ENCODE measurements at places on chromosomes 12 and 14.
A peak's percentile ranks its signal among the peaks of the same experiment; 100 is the strongest.

DNA sequence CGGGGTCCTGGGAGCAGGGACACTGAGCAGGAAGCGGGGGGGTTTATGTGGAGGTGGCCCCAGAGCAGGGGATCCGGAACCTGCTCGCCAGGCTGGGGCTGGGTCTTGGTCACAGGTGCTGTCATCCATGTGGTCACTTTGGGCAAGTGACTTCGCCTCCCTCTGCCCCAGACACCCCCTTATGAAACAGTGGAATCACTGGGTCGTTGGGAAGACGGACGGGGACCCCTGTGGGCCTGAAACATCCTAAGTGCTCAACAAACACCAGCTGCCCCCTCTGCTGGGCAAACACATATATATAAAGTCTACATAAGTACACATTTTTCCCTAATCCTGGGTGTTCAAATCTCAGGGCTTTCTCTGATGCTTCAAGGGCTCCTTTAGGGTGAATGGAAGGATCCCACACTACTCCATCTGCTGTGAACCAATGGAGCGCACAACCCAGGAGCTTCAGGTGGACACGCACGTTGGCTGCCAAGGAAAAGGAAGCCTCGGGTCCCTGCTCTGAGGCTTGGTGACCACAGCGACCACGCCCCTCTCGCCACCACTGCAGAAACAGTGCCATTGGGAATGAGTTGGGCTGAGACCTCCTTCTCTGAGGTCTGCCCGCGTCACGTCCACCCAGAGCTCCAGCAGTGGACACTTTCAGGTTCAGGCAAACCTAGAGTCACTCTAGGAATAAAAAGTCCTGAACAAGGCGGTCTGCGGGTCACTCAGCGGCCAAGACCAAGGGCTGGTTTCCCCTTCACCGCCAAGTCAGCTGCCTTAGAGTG is 54.6 kb downstream of the CDC42BPB start:
- DNase-seq, result no peak

- no peak for DNase-seq
Measured at GRCh38 chr12:2228535-2228934, 175.7 kb downstream of the CACNA1C start.

DNA sequence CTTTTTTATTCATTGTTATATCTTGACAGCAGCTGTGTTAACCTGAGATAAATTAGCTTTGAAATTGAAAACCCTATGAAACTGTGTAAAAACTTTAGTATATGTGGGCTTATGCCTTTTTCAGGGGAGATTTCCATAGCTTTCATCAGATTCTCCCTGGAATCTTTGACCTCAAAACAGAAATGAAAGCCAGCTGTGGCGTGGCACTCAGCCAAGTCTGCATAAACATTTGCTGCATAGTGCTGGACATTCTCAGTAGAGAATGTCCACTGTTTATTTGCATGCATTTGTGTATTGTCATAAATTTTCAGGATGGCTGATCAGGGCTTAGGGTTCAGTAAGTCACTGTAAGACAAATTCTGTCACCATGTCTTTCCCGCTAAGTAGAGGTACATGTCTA is 115.3 kb upstream of the NAP1L1 start:
- no peak for DNase-seq

DNA sequence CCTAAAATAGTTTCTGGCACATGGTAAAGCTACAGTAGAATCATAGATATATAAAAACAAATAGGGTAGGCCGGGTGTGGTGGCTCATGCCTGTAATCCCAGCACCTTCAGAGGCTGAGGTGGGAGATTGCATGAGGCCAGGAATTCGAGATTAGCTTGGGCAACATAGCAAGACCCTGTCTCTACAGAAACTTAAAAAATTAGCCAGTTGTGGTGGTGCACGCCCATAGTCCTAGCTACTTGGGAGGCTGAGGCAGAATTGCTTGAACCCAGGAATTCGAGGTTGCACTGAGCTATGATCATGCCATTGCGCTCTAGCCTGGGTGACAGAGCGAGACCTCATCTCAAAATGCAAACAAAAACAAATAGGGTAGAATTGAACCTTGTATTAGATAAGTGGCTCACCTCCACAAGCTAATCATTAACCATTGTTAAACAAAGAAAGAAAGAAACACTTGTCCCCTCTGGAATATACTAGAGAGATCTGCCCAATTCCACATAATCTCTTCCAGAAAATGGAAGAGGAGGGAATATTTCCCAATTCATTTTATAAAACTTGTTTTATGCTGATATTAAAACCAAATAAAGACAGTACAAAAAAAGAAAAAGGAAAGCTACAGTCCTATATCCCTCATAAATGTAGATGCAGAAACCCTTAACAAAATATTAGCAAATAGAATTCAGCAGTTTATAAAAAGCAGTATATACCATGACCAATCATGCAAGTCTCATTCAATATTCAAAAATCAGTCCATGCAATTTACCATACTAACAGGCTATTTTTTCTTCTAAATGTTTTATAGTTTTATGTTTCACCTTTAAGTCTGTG is 22.7 kb upstream of the DHRS2 start:
- no peak for DNase-seq

- no peak for DNase-seq
Measured at GRCh38 chr12:32926356-32926755, 29.8 kb upstream of the PKP2 start.

DNA sequence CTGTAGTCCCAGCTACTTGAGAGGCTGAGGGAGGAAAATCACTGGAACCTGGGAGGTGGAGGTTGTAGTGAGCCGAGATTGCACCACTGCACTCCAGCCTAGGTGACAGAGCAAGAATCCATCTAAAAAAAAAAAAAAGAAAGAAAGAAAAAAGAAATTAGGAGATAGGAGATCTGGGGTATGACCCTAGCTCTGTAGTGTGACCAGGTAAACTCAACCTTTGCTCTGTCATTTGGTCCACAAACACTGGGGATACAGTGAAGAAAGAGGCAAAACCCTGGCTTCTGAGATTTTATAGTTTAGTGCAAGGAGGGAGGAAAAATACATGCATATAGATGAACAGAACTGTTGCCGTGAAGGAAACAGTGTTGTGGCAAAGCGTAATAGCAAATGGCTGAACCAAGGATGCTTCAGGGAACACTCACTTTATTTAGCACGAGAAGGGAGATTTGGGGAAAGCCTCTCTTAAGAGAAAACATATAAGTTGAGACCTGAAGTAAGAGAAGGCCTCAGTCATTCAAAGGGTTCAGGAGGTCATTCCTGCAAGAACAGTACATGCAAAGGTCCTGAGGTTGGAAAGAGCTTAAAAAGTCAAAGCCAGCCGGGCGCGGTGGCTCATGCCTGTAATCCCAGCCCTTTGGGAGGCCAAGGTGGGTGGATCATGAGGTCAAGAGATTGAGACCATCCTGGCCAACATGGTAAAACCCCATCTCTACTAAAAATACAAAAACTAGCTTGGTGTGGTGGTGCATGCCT is 29.6 kb upstream of the ATXN2 start:
- DNase-seq, result no peak

DNA sequence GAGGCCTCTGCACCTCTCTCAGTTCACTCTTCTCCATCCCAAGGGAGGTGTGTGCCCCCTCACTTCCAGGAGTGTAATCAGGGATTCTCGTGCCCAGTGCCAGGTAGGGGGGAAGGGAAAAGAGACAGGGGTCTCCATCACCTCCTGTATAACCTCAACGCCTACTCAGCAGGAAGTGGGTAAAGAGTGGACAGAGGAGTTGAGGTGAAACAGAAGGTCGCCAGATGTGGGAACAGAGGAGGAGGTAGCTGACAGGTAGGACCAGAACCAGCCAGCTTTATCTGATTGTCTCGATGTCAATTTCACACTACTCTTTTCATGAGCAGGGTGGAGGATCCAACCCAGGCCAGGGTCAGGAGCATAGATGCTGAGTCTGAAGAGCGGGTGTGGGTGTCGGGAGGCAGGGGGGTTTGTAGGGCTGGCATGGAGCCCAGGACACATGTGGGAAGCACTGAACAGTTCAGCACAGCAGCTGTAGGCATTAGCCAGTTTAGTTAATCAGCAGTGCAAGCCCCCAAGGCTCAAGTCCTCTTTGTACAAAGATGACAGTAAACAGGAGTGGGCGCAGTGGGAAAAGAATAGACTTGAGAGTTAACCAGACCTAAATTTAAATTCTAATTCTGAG is 213.5 kb downstream of the PELI2 start:
- no peak for DNase-seq

- no peak for DNase-seq
Measured at GRCh38 chr12:52630599-52631200, 12.3 kb upstream of the KRT73 start.

DNA sequence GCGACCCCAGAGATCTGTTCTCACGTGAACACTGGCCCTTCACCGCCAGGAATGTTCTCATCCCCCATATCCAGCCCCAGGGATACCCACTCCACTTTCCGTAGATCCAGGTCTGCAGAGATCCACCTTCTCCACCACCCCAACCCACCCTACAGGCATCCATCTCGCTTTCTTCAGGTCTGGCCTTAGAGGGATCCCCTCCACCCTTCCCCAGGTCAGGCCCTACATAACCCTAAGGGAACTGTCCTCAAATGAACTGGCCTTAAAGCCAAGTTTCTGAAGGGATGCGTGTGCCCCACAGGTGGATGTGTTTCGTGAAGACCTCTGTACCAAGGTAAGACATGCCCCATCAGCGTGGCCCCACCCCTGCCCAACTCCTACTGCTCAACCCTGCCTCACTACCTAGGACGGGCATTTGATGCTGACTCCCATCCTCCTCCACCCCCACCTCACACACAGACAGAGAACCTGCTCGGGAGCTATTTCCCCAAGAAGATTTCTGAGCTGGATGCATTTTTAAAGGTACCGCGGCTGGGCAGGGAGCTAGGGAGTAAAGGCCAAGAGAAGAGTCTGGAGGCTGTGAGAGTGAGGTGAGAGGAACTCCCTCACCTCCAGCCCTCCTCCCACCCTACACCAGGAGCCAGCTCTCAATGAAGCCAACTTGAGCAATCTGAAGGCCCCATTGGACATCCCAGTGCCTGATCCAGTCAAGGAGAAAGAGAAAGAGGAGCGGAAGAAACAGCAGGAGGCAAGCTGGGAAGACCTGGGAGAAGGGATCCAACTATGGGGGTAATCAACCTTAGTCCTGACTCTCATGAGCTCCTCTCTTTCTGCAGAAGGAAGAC is 912 bp downstream of the PSME1 start:
- DNase-seq, result no peak

GRCh38 chr14:68331426-68331825 is 461.4 kb downstream of the ZFP36L1 start:
- no peak for DNase-seq

GRCh38 chr14:85024931-85025330 is 505.0 kb upstream of the FLRT2 start:
- DNase-seq, result no peak

DNA sequence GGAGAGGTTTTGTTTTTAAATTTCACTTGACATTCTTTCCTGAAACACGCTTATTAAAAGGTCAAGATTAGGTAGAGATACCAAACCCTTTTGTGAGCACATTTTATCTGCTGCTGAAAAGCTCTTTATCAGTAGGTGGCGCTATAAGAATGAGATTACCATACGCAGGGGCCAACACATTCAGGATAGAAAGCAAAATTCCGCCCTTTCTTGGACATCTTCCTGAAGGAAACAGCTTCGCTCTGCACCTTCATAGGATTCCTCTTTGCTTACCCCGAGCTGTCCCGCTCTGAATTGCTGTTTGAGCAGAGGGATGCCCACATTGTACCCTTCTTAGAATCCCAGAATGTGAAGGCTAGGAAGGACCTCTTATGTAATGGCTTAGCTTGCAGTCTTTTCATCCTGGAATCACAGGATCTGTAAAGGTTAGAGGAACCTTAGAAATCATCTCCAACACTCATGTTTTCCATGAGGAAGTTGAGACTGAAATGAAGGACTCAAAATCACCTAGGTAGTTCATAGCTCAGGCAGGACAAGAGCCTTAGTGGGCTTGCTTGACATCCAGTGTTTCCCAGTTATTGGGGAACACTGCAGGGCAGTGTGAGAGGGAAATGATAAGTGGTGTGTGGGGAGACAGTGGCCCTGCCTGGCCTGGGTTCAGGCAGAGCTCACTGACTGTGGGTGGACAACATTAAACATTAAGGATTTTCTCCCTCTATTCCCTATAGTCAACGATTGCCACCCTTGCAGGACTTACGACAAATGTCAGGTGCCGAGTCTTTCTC is 38.7 kb upstream of the CRY1 start:
- DNase-seq, result peak; percentile 32

GRCh38 chr14:50669441-50669986 is 1.4 kb upstream of the SAV1 start:
- no peak for DNase-seq

GRCh38 chr12:83140135-83140534 is 453.4 kb downstream of the TMTC2 start:
- DNase-seq, result no peak

GRCh38 chr12:96521895-96522682 is 32.7 kb downstream of the CFAP54 start:
- DNase-seq, result no peak

- DNase-seq, result no peak
Measured at GRCh38 chr12:123907726-123908476, 64.7 kb downstream of the CCDC92 start.

- no peak for DNase-seq
Measured at GRCh38 chr12:77510985-77511384, 319.7 kb upstream of the NAV3 start.

- DNase-seq, result no peak
Measured at GRCh38 chr14:65079768-65080167, 22.5 kb downstream of the MAX start.

- DNase-seq, result no peak
Measured at GRCh38 chr12:130932061-130932930, 21.4 kb upstream of the ADGRD1 start.

DNA sequence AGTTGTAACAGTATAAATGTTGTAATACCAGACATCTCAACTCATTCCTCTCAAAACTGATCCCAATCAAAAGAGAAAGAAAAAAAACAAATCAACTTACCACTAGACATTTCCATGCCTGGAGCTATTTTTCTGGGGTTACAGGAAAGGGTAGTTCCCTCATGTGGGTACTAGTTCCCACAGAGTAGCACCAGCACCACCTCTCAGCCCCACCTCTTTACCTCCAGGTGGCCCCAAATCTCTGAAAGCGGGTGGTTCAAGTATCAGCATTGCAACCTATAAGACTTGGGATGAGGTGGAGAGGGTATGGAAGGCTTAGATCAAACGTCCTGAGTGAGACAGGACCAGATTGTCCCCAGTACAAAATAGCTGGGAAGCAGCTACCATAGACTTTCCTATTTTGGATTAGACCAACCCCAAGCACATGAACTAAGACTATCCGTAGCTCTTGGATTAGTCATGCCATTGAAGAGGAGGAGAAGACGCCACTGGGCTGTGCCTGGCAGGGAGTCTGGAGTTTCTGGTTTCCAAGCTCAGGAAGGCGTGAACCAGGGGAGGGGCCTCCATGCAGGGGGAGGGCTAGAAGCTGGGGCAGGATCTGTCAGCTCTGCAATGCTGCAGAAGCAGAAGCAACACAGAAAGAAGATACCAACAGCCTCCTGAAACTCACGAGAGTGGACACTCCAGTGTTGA is at the start of gene SLC39A2:
TSS of gene SLC39A2 (plus strand) at position 620 of the 693 bp plus-strand sequence. CDS start 154 bp downstream, outside the sequence.
- DNase-seq, result no peak

Measured in central memory CD4-positive, alpha-beta T cell (primary cell).